Astrocyte (in vitro differentiated cells and primary cell): ENCODE measurements at places on chromosomes 5 and 9.

GRCh38 chr5:1490376-1490775 is 33.4 kb downstream of the LPCAT1 start:
- no peak for DNase-seq

DNA sequence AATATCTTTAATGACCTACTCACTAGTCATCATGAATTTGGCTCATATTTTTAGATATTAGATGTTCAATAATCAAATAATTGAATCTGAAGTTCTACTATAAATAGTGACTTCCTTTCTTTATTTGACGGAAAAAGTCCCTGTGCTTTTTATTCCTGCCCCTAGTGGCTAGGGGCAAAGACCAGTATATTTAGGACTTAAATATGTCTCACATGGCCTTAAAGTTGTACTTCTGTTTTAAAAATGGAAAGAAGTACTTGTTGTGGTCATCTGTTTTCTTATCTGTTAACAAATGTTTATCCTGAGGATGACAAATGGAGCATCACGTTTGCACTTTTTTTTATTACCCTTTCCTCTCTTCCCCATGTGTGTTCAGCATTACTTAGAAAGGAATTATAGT is 89.2 kb upstream of the GRHPR start:
- DNase-seq: no peak

GRCh38 chr9:77943057-77943456 is 88.6 kb downstream of the GNAQ start:
- DNase-seq: no peak

GRCh38 chr5:146891511-146891910 is 13.0 kb upstream of the PPP2R2B start:
- DNase-seq: no peak

GRCh38 chr9:135664801-135665794 is 2.0 kb downstream of the LCN9 start:
- DNase-seq: no peak
